NCI-H748 treated with DMSO at 0.1 percent for 48 hours (cell line): ENCODE measurements at places on chromosomes 11 and 22.
A peak's percentile ranks its signal among the peaks of the same experiment; 100 is the strongest.

DNA sequence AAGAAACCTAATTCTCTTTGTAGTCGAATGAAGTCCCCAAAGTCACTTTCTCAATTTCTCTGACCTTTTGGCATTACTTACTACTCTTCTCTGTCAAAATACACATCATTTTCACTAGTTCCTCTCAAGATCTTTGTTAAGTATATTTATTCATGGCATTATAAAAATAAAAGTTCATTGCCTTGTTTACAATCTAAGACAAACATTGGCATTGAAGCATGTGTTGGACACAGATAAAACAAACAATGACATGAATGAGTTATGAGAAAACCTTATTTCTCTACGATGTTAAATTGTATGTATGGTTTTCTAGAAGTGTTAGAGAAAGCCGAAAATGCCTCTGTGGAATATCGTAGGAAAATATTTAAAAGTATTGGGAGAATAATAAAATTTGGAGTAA, 8.6 kb upstream of the OR51G1 start:
- peak; percentile 62 for DNase-seq

GRCh38 chr11:8190431-8190830, 21.6 kb upstream of the RIC3 start:
- DNase-seq: no peak

- DNase-seq: no peak
Measured at GRCh38 chr11:48101958-48102357, 114.7 kb upstream of the OR4B1 start.

DNA sequence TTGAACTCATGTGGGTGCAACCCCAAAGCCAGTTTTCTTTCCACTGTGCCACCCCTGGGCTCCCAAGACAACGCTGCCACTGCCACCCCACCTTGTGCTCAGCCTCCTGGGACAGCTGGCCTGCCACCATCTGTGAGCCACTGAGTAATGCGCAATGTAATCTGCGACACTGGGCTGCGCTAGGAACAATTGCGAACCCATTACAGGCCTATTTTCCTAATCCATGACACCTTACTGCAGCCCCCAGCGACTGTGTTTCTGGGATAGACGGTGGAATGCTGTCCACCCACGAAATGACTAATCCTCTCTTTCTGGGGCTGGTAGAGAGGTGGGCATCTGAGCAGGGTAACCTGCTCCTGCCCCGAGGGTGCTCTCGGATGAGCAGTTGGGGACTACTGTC, 22.2 kb downstream of the FLRT1 start:
- no peak for DNase-seq

GRCh38 chr11:64849598-64850356, 5.3 kb upstream of the CDC42BPG start:
- DNase-seq: no peak

GRCh38 chr11:34262531-34263081, 95.2 kb downstream of the ABTB2 start:
- DNase-seq: peak; percentile 41

DNA sequence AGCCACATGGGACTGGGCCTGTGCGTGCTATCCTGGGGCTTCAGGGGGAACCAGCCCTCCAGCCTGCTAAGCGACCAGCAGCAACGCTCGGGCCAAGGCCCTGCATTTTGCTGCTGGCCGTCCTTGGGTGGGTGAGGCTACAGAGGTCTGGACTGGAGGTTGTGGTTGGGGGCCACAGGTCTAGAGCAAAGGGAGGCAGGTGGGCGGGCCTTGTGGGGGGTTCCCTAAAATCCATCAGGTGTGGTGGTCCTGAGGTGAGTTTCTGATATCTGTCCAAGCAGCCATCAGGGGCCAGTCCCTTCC, 34.7 kb downstream of the PPM1F start:
- DNase-seq: no peak

DNA sequence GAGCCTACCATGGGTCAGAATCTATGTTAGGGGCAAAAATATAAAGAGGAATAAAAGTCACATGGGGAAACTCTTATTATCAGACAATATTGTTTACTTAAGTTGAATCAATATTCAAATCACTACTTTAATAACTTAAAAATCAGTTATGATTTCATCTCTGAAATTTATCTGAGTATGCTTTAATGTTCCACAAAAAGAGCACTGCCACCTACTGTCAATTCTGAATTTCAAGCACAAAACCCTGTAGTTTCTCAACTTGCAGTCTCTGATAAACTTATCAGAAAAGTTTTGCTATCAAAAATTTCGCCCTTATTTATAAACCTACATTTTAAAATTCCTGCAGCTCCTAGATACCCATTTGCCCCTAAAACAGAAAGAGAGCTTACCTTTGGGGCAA, 47.3 kb downstream of the RDX start:
- no peak for DNase-seq

DNA sequence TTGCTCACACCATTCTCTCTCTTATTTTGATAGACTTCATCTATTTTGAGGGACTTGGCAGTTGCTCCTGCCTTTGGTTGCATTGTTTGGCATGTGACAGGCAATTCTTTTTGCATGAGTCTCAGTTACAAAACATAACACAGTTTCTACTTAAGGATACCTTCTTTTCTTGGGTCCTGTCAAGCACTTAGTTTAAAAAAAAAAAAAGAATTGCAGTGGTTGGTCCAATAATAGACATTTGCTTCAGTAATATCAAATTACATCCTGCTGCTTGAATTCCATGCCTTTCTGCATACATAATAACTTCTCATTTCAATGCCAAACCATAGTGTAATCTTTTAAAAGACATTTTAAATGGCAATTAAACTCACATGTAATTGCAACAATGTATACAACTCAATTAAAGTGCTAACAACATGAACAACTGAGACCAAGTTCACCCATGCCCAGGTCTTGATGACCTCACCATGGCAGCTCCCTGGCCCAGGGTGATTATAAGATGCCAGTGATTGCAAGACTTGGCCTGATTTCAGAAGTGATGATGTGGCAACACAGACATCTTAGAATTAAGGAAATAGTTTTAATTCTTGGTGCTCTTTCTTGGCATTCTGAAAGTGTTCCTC, 32.2 kb upstream of the PLET1 start:
- no peak for DNase-seq

GRCh38 chr22:48798281-48799226, 1029.1 kb downstream of the BRD1 start:
- no peak for DNase-seq

GRCh38 chr22:32775957-32776356, 25.5 kb upstream of the TIMP3 start:
- DNase-seq: no peak

- peak; percentile 78 for DNase-seq
Measured at GRCh38 chr11:19365743-19366410, 125.1 kb upstream of the E2F8 start.

- DNase-seq: peak; percentile 60
Measured at GRCh38 chr11:125625630-125626287, 796 bp downstream of the CHEK1 start.

DNA sequence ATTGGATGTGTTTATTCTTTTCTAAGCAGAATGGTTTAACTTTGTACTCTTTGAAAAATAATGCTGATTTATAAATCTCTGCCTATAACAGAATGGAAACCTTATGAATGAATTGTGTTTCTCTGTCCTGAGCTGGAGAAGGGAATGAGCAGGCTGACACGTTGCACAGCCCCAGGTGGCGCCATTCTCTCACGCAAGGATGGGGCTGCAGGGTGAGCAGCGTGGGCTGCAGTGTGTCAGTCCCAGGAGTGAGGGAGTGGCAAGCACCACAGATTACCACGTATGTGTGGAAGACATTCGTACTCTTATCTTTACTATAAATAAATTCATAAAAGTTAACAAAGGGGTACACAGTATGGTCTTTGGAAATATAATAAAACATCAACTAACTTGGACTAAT, 33.4 kb downstream of the FDX1 start:
- DNase-seq: peak; percentile 34

DNA sequence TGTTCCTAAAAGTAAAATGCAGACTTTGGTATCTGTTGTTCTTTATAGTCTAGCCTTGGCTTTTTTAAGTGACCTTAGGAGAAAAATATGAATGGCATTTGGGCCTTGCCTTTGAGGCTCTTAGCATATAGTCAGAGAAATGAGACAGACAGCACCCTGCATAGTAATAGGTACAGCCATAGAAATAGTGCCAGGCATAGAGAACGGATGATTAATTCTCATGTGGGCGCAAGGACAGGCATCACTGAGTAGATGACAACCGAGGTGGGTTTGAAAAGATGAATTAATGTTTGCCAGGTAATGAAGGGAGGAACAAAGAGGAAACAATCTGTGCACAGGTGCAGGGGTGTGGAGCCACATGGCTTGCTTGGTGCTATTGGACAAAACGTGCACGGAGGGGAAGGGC, 90.5 kb downstream of the BMAL1 start:
- no peak for DNase-seq

- no peak for DNase-seq
Measured at GRCh38 chr11:127226949-127227348, 226.4 kb upstream of the KIRREL3 start.

DNA sequence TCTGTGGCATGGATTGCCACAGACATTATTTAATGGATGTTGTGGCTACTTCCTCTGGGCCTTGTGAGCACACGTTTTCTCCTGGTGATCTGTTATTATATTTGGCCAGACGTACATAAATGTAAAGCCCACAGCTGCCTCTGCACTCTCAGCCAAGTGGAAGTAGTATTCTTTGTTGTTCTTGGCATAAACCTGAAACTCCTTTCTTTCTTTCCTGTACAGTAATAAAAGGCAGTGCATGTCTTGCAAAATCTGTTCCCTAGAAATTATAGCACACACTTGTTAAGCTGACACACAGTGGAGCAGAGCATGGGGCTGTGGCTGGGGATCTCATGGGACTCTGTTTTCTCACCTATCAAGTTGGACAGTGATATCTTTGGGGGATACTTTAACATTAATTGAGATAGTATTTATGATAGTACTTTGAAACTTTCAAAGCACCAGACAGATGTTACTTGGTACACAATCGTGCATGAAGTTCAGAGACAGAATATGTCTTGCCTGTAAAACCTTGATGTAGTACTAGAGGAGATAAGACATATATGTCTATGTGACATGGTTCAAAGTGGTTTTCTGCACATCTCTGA, 20.9 kb downstream of the PANX1 start:
- no peak for DNase-seq

DNA sequence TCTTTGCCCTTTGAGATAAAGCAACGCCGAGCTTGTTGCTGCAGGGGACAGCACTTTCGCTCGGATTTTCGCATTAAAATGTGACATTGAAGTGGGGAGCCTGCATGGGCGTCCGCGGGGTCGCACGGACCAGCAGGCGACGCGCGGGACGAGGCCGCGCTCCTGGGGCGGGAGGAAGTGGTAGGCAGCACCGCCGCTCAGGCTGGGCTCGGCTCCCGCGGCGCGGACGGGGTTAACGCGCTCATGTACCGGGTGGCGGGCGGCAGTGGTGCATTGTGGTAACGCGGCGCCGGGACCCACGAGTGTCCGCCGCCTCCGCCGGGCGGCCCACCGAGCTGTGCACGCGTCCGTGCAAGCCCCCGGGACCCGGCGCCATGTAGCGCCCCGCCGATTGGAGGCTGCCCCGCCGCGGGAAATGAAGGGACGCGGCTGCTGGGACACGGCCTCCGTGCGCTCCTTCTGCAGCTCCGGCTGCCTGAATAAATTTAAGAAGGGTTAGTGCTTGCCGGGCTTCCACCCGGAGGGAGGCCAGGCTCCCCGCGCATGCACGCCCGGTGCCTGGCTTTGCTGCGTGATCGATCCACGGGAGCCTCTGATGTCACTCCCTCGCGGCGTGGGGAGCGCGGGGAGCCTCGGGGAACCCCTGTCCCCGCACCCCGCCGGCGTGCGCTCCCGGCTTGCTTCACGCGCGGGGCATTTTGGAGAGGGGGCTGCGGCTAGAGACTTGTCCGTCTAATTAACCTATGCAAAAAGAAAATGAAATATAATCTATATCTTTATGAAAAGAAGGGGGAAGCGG, 127.7 kb downstream of the OSBP2 start:
- no peak for DNase-seq

GRCh38 chr11:115498354-115498753, 5.9 kb downstream of the CADM1 start:
- peak; percentile 90 for DNase-seq

DNA sequence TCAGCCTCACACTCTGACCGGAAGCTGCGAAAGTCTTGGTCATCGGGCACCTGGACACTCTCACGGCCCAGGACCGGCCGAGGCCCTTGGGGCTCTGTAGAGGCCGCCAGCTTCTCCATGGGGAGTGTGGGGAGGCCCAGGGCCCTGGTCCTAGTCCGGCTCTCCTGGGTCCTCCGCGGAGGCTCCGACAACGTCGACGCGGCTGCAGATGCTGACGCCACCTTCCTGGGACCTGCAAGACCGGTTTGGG, 12.9 kb downstream of the STARD10 start:
- DNase-seq: no peak

GRCh38 chr11:106398502-106399075, 321.1 kb downstream of the AASDHPPT start:
- no peak for DNase-seq

DNA sequence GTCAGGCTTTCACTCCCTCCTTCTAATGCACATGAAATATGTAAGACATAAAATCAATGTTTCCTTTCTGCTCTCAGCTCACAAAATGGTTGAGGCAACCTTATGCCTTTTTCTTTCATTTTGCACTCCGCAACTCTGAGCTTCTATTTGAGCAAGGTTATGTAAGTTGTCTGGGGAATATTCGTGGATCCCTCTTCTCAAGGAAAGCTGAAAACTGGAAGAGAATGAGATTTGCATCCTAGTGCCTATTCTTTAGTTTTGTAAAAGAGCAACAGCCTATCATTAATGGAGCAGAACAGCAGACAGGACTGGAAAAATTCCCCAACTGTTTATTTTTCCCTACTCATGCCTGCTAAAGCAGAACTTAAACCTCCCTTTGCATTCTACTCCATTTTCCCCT, 141.7 kb downstream of the FAM76B start:
- DNase-seq: no peak

- DNase-seq: no peak
Measured at GRCh38 chr11:80086496-80087055, 645.7 kb upstream of the TENM4 start.

DNA sequence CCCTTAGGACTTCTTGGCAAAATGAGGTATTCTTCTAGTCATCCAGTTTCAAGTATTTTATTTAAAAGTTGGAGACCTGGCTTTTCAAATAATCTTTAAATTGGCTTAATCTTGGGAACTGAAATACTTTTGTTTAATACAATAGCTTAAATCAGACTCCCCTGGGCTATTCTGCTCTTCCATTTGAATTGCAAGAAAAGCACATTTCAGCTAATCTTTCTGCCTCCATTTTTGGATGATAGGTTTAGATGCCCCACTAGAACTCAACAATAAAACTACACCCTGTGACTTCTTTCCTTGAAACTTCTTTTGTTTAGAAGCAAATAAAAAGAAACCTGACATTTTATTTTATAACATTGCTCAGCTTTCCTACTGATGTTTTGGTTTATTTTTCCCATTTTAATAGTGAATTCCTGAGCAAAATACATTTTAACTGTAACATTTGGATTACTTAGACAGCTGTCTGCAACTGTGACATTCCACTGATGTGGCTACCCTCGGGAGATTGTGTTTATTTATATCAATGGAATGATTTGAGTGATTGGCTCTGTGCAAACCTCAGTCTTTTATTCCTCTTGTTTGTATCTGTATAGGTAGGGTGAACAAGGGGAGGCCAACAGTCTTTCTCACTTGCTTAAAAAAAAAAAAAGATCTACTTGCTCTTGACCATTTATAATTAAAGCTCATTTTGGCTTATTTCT, 1045.8 kb upstream of the CNTN5 start:
- DNase-seq: no peak
